ENCODE measurements at places on chromosomes 11 and 22. TPM values are rescaled to one million over a fixed set of nuclear protein-coding genes. Genes with fewer than 3 reads are reported as not detected.
A peak's percentile ranks its signal among the peaks of the same experiment; 100 is the strongest.

Gene IGSF9B
- 0.96 TPM for polyA plus RNA-seq

DNA sequence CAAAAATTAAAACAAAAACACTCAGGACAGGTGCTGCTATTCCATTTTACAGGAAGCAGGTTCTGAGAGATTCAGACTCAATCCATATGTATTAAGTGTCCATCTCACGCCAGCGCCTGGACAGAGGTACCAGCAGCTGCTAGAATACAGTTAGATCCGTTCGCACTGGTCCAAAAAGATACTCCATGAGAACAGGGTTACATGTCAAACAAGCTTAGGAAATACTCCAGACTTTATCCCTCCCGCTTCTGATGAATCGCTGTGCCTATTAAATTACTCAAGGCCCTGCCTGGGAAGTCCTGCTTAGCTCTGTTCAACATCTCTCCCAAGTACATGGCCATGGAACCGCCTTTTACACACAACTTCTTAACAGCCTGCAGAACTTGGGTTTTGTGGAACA is 50.2 kb upstream of the SLC35C1 start:
- H3K4me3 ChIP-seq = no peak overlapping the region
- no peaks in the 10 kb centered on the region for H3K4me1 ChIP-seq
- H3K27me3 ChIP-seq = no peaks in the 10 kb centered on the region
- H3K36me3 ChIP-seq = no peaks in the 10 kb centered on the region

DNA sequence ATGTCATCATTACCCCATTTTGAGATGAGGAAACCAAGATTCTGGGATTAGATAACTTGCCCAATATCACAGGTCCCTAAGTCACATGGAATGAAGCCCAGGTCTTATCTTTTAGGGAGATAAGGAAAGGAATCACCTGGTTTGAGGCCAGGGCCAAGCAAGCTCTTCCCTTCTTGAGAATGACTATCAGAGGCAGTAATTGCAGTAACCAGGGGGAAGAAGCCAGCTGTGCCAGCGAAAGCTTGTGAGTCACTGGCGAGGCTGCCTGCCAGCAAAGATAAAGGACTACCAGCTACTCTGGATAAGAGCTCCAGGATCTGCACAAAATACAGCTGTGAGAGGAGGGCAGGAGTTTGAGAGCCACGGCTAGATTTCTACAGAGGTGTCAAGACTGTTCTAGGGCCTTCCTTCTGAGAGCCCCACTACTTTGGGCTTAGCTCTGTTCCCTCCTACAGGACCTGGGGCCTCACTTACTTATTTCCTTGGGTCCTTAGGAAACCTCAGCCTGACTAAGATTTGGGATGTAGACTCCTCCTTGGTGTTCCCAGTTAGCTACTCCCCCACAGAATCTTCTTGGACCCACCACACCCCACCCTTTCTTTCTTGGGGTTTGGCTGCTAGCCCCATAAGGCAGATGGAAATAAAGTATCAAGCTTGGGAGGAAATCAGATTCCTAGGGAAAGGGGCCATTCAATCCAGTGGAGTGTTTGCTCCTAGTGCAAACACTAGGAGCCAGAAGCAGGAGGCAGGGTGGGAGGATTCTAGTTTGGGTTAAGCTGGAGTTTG is 9.7 kb upstream of the CCKBR start:
- H3K27me3 ChIP-seq = peaks cover 15% of the 10 kb centered on the region
- H3K36me3 ChIP-seq = no peaks in the 10 kb centered on the region
- no peaks in the 10 kb centered on the region for H3K4me1 ChIP-seq
- DNase-seq = peak; percentile 38
- H3K4me3 ChIP-seq = no peak overlapping the region

DNA sequence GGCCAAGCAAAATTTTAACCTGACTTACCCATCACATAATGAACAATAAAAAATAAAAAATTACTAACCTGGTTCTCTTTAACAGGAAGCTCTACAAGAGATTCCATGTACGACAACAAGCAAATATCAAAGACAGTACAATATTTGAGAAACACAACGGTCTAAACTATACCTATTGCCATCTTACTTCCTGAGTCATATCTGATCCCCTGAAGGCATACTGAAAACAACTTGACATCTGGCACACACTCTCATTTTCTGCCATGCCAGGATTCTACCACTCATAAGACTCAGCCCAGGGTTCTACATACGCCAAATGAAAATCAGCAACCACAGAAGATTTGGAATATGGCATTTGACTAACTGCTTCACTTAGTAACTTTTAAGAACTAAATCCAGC is 13.8 kb downstream of the DENND5A start:
- no peaks in the 10 kb centered on the region for H3K27me3 ChIP-seq
- no peak overlapping the region for H3K4me3 ChIP-seq
- DNase-seq = peak; percentile 43
- H3K4me1 ChIP-seq = no peaks in the 10 kb centered on the region

Data from SK-N-SH (cell line).